CD4-positive, alpha-beta T cell treated with Interleukin-15 for 1 hour (primary cell): ENCODE measurements at places on chromosomes 5 and 9.
A peak's percentile ranks its signal among the peaks of the same experiment; 100 is the strongest.

GRCh38 chr9:94945197-94946144, 219.0 kb downstream of the AOPEP start:
- no peak for DNase-seq

DNA sequence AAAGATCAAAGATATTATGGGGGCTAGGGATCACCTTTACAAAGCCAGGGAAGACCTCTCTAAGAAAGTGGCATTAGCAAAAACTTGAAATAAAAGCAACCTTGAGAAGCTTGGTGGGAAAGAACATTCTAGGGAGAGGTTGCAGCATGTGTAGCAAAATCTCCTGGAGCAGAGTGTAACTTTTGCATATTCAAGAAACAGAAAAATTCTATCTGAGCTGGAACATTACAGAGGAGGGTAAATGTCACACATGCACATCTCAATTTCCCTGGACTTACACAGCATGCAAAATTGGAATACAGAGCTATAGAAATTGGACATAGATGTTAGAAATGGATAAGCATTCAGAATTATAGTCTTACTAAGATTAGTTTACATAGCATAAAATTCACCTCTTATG, 510.0 kb downstream of the CETN3 start:
- no peak for DNase-seq

- no peak for DNase-seq
These were observed 260.0 kb downstream of the RAB3C start for GRCh38 chr5:58842852-58843251.

- DNase-seq, result no peak
These were observed 40.9 kb downstream of the CACNA1B start for GRCh38 chr9:137918331-137919094.

DNA sequence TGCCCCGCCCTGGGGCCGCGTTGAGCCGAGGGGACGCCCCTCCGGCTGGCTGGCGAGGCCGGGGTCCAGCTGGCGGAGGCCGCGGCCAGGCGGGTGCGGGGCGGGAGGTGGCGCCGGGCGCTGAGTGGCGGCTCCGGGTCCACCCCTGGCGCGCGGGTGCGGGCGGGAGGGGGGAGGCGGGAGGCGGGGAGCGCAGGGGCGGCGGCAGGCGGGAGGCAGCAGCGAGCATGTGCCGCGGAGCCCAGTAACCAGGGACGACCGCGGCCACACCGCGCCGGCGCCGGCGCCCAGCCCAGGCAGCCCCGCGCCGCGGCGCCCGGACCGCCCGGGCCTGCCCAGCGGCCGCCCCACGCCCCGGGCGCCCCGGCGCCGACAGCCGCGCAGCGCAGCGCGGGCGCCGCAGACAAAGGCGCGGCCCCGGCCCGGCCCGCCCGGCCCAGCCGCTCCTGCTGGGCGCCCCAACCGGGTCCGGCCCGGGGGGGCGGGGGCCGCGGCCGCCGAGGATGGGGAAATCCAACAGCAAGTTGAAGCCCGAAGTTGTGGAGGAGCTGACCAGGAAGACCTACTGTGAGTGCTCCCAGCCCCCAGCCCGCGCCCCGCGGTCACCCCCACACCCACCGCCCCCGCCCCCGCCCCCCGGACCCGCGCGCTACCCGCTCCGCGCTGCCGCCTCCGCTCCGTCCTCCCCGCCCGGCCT, at the start of gene NCS1:
Gene NCS1, plus strand, starts transcription at position 244 of the 697 bp plus-strand sequence. Its CDS starts 260 bp downstream, at position 504.
- peak; percentile 28 for DNase-seq

DNA sequence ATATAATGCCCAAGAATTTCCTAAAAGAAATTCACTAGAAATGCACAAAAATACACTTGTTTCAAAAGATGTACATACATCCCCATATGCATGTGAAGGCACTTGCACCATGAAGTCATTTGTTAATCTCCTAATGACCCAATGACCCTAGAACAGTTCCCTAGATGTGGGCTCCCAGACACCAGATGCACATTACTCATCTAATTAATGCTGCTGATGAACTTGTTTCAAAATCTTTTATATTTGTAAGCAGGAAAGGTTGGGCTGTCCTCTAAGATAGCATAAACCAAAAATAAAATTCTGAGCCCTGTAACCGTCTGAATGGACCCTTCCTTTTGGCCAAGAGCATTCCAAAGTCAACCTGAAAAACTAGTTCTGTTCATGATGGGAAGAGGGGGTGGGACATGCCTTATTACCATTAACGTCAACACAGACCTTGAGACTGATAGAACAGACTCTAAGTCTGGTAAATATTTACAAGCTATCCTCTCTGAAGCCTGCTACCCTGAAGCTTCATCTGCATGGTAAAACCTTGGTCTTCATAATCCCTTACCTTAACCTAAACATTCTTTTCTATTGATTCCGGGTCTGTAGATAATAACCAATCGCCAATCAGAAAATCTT, 91.0 kb upstream of the DAPK1 start:
- no peak for DNase-seq

DNA sequence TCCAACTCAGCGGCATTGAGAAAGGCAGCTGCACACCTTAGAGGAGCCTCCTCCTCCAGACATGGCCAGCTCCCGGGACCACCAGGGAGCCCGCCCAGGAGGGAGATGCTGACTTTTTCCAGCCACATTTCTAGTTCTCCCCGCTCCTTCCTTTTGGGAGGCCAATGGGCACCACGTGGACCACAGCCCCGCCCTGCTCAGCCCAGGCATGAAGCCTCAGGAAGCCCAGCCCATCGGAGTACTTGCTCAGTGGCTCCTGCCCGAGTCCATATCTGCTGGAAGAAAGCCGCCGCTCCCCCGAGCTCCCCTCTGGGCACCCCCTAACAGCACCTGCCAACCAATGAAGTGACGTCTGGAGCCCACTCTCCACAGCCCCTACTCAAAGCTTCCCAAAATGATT, 52.4 kb downstream of the SMIM23 start:
- DNase-seq, result no peak

DNA sequence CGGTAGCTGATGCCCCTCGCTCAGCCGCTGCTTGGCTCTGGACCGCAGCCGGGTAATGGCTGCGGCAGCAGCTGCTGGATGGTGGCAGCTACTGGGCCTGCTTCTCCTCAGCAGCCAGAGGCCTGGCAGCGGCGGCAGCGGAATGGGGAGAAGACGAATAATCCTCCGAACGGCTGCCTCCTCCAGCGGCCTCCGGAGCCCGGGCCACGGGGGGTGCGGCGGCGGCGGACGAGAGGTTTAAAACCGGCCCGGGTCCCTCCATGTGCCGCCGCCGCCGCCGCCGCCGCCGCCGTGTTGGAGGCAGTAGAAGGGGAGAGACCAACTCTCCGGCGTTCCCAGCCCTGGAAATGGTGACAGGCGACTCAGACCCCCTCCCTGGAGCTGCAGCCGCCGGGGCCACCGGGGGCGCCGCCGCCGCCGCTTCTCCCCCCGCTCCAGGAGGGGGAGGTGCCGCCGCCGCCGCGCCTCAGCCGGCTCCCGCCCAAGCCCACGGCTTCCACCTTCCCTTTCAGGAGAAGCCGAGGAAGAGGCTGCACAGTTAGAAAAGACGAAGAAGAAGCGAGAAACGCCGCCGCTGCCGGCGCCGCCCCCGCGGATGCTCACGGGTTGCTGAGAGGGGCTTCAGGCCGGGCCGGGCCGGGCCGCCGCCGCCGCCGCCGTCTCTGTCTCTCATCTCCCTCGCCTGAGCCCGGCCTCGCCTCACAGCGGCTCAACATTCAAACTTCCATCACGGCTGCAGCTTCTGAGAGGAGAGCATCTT, 118.4 kb upstream of the PRSS3 start:
- no peak for DNase-seq

DNA sequence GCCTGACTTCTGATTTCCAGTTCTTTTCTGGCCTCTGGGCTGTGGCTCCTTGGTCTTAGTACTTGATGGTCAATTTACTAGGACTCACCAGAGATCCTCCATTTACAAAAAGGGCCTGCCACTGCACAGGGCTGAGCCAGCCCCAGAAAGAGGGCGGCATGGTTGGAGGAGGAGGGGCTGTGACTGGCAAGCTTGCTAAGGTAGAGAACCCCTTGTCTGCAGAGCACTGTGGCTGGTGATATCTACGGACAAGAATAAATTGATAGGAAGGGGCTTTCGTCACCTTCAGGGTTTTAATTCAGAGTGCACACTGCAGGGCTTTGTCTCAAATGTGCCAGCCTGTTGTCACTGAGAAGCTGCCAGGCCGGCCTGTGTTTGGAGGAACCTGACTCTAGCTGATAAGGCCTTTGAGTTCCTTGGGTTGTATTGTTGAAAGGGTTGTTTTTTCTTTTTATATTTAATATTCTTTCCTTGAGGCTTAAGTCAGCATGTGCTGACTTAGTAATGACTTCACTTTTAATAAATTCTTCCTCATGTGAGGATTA, 15.1 kb downstream of the SLC22A5 start:
- DNase-seq, result no peak

DNA sequence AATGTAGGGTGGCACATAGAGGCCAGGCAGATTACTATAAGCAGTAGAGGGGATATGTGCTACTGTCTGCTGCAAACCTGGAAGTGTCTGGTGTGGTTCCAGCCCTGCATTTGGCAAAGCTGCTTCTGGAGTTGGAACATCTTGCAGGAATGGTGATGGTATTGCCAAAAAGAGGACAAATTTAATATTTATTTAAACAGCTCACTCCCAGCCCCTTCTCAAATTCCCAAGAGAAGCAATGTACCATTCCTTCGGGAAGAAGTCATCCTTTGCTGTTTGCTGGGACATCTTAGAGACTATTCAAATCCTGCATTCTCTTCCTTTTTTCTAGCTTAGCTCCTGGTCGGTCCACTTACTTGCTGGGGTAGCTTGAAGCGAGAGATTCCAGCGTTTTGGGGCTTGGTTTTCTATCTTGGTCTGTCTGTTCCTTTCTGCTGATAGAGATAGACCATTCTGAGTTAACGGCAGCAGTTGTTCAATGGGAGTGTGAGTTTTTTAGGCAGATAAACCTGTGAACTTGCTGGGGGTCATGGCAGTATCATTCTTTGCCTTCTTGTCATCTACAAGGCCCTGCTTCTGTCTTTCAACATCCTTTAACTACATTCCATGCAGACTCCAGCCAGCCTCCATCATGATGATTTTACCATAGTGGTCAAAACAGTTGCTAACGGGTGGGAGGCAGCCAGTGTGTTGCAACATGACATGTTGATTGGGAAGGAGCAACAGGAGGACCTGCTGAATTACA, 69.9 kb downstream of the RCL1 start:
- no peak for DNase-seq

GRCh38 chr5:42598311-42598710, 158.3 kb upstream of the CCDC152 start:
- no peak for DNase-seq

DNA sequence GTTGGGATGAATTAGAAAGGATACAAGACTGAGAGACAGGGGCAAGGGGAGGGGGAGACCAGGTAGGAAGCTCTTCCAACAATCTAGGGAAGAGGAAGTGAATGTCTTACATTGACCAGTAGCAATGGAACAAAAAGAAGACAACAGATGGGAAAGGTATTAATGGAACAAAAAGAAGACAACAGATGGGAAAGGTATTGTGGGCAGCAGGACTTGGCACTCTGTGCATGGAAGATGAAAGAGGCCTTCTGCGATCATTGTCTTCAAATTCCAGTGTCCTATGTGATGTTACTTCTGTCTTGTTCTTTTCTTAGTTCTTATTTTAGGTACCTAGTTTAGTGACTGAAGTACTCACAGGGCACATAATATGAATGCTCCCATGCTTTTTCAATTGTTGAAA, 161.8 kb downstream of the PALM2AKAP2 start:
- DNase-seq, result no peak

DNA sequence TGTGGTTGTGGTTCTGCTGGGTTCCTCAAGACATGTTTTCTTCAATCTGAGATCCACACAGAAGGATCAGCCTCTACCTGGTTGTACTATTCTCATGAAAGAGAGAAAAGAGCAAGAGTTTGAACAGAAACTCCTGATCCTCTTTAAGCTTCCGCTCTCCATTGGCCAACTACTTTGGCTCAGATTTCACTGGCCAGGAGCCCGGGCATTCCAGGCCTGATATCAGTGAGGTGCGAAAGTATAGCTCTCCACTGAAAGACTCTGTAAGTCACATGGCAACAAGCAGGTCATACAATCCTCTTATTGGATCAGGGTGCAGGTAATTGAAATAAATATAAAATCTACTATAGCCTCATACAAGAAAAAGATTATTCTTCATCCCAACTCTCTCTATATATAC, 920.5 kb downstream of the TLE4 start:
- DNase-seq, result no peak

GRCh38 chr9:90301277-90301653, 341.4 kb downstream of the DIRAS2 start:
- no peak for DNase-seq

DNA sequence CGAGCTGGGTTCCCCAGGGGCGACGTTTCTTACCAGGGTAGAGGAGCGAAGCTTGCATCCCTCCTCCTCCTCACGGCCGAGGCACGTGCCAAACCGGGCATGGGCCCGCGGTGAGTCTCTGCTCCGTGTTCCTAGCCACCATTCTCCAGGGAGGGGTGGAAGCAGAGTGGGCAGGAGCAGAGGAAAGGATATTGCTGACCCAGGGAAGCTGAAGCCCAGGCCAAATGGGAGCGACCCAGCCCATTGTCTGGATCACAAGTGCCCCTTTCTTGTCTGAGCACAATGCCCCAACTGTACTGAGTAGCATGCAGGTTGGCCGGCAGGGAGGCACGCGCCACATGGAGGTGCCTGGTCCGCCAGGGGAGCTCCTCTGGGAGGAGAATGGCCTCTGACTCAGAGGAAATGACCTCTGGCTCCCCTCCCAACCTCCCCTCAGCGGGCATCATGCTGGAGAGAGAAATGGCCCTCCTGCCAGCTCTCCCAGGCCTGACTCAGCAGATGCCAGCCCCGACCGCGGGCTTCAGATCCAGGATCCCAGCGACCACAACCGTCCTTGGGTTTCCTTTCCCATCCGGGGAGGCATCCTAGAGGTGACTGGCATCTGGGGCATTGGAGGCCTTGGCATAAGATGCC, 1.1 kb downstream of the PRR7 start:
- DNase-seq, result peak; percentile 59

DNA sequence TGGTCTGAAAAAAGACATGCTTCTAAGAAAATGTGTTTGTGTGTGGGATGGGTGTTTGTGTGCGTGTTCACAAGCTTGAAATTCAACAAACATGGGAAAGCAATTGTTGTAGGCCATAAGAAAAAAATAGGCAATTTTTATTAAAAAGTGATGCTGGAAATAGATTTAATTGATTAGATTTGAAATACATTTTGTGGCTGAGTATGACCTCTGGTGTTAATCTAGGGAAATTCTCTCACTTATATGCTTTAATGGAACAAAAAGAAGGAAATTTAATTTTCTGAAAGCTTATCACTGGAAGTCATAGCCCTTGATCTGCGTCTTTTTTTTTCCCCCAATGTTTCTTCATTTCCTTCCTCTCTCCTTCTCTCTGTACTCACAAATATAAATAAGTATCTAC, 3.5 kb upstream of the KCNN2 start:
- DNase-seq, result no peak

DNA sequence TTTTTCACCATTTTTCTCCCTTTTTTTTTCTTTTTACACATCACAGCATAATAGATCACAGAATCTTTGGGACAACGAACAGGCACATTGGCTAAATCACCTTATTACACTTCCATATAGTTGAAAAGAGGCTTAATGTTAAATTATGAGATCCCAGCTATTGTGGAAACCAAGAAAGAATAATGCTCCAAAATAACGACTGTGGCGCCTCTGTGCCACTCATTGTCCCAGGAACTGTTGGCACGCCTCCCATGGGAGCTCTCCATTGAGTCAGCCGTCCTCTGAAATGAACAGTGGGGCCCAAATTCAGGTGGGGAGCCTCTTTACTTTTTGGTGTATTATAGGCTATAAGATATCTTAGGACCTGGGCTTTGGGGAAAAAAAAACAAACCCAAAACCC, 82.2 kb upstream of the NFIB start:
- DNase-seq, result no peak

- DNase-seq, result no peak
These were observed 16.3 kb downstream of the ARSB start for GRCh38 chr5:78968781-78969180.

GRCh38 chr5:133531594-133531993, 80.7 kb downstream of the FSTL4 start:
- no peak for DNase-seq
